Activated CD8-positive, alpha-beta T cell treated with anti-CD3 and anti-CD28 coated beads for 36 hours (primary cell): ENCODE measurements at places on chromosomes 5 and 9. TPM values are rescaled to one million over a fixed set of nuclear protein-coding genes. Genes with fewer than 3 reads are reported as not detected.

Gene DND1
- total RNA-seq = 3.2 TPM

Gene RNF130
- total RNA-seq = 10.1 TPM

Gene UBE2QL1
- not detected for total RNA-seq

Gene LPAR1
- not detected for total RNA-seq

Gene CNTNAP3B
- total RNA-seq = not detected

Gene LCN10
- total RNA-seq = 2.6 TPM

Gene MLANA
- not detected for total RNA-seq

Gene NEURL1B
- 0.22 TPM for total RNA-seq

Gene ZBTB26
- 5.3 TPM for total RNA-seq

Gene RCL1
- 24.5 TPM for total RNA-seq

Gene ZNF608
- not detected for total RNA-seq

Gene CCNI2
- 8.7 TPM for total RNA-seq

Gene CARTPT
- total RNA-seq = not detected

Gene COL15A1
- total RNA-seq = not detected

Gene CBY3
- 0.47 TPM for total RNA-seq

Gene DOCK8
- total RNA-seq = 163 TPM

Gene ITGA1
- 6.0 TPM for total RNA-seq

Gene SLIT3
- total RNA-seq = 0.74 TPM

Gene EIF4E1B
- not detected for total RNA-seq

Gene ARL14EPL
- not detected for total RNA-seq

Gene PLPP1
- total RNA-seq = 17.6 TPM

Gene CTXN3
- total RNA-seq = not detected

Gene PDE6A
- total RNA-seq = not detected

Gene IPPK
- 12.5 TPM for total RNA-seq

Gene CCT5
- total RNA-seq = 481 TPM

Gene FAM53C
- 29.1 TPM for total RNA-seq
